ENCODE measurements at places on chromosomes 6 and 20.
A peak's percentile ranks its signal among the peaks of the same experiment; 100 is the strongest.

GRCh38 chr6:152206072-152206818 is 398.8 kb downstream of the ESR1 start:
- DNase-seq: no peak

DNA sequence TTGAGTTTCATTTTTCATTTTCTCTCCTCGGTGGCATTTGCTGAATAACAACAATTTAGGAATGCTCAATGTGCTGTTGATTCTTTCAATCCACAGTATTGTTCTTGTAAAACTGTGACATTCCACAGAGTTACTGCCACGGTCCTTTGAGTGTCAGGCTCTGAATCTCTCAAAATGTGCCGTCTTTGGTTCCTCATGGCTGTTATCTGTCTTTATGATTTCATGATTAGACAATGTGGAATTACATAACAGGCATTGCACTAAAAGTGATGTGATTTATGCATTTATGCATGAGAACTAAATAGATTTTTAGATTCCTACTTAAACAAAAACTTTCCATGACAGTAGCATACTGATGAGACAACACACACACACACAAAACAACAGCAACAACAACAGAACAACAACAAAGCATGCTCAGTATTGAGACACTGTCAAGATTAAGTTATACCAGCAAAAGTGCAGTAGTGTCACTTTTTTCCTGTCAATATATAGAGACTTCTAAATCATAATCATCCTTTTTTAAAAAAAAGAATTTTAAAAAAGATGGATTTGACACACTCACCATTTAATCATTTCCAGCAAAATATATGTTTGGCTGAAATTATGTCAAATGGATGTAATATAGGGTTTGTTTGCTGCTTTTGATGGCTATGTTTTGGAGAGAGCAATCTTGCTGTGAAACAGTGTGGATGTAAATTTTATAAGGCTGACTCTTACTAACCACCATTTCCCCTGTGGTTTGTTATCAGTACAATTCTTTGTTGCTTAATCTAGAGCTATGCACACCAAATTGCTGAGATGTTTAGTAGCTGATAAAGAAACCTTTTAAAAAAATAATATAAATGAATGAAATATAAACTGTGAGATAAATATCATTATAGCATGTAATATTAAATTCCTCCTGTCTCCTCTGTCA is 88.1 kb downstream of the SNAP25 start:
- no peak for DNase-seq

- no peak for DNase-seq
Observed at GRCh38 chr6:111691345-111692225, 85.9 kb upstream of the TRAF3IP2 start.

GRCh38 chr6:10303608-10304506 is 111.0 kb downstream of the TFAP2A start:
- DNase-seq: no peak

DNA sequence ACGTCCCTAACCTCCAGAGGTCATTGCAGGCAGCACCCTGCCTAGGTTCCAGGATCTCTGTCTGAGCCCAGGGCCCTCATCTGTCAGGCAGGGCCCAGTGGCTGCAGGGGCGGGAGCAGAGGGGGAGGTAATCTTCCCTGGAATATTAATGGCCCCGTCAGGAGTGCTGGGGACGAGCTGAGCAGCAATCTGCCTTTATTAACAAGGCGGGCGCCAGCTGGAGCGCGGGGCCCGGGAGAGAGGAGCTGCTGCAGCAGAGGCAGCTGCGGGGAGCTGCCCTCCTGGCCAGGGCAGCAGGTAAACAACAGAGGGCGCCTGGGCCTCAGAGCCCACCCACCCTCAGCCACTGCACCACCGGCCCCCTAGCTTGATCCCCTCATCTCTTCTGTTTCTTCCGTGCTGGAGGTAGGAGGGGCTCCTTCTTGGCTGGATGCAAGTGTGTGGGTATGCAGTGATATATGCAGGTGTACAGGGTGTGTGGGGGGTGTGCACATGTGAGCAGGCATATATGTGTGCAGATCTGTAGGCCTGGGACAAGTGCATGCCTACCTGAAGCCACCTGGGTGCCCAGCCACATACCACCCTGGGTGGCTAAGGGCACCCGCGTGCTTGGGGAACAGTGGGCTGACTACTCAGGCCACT is 131.8 kb upstream of the MLN start:
- no peak for DNase-seq

GRCh38 chr6:119215309-119215708 is 134.3 kb downstream of the MAN1A1 start:
- no peak for DNase-seq

DNA sequence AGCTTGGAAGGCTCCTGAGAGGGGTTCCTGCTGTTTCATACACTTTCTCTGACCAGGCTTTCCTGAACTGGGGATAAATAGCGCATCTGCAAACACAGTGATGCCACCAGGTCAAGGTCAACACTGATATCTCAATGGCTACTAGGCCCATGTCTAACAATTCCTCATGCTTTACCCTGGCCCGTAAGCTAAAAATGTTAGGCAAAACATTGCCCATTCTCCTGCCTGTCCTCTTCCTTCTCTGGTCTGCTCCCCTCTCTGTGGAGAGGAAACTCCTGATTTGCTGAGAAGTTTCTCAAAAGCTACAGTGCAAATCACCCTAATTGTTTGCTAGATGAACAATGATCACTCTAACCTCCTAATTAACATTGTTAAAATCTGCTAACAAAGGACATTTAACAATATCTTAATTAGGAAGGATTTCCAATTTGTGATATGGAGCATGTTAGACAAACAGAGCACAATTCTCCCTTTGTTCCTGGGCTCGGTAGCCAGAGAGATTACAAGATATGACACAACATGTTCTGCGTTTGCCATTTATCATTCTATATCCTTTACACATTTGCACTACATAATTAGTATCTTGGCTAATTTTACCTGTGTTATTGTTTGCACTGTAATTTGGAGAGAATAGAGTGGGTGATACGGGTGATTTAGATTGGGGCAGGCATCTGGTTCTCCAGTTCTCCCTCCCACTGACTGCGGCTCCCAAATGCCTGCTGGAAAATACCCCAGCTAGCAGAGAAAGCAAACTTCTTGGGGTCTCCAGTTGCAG is 266.8 kb downstream of the CD83 start:
- no peak for DNase-seq

DNA sequence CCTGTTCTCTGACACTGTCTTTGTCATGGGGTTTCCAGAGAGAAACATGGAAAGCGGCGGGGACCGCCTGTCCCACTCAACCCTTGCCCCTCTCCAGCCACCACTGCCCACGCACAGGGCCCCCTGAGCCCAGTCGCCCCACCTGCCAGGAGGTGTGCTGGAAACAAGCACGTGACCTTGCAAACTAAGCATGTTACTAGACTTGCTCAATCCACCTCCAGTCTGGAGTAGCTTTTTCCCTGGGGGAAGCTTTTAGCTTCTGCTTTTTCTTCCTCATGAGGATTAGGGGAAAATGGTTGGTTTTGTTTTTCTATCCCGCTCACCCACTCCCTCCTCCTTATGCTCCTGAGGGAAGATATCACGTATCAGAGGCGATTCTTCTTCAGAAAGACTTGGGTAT is 105.7 kb downstream of the PLEKHG1 start:
- no peak for DNase-seq

DNA sequence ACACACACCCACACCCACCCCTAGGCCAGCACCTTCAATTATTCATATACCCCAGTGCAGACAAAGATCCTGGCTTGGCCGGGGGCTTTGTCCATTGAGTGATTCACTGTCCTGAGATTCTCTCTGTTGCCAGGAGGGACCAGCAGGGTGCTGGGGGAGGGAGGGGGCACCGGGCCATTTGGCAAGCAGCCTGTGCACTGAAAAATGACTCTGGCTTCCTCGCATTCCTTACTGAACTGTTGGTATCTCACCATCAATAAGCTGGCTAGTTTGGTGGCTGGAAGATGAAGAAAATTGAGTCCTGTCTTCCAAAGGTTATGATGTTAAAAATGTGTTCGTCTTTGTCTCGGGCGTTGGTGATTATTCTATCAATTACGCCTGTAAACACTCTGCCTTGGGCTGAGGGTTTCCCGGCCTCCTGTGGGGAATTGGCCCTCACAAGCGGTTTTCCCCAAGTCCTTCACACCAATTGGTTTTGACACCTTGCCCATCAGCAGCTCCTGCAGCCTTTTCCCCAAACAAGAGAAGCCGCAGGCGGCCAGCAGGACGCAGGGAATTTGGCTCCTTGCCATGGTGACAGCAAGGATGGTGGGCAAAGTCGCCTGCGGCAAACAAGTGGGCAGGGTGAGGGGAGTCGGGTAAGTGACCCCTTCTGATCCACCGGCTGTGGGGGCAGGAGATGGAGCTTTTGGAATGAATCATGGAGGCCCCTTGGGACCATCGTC is 4.9 kb downstream of the VSTM2L start:
- DNase-seq: no peak

GRCh38 chr6:42929821-42930360 is 611 bp downstream of the CNPY3 start:
- DNase-seq: peak; percentile 91

DNA sequence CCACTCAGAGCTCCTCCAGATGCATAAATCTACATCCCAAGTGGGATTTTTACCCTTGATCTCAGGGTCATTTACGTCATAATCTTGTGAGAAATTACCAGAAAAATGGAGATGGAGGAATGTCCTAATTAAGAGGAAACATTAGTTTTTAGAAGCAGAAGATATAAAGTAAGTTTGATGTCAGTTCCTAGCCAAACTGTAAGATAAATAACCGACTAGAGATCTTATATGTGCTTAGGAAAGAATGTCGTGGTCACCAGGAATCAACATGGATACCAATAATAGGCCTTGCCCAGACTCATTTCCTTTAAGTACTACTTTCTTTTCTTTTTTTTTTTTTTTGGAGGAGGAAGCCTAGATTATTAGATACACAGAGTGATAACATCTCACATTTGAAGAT is 186.9 kb downstream of the UTRN start:
- no peak for DNase-seq

Data from HL-60 (cell line).